ENCODE measurements at places on chromosomes 4 and X.

DNA sequence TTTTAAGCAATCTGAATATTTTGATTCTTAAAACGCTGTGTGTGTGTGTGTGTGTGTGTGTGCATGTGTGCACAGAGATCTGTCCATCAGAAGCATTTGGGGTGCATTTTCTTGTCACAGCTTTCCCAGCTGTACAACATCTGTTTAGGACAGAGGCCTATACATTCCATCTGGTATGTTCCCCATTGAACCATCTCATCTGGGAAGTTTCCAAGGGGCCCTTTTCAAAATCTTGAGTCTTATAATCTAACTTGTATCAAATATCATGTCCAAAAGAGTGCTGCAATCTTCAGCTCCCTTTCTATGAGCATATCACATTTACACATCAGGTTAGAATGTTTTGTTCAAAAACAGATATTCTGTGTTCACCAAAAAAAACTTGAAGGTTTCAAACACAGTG lies 16.5 kb upstream of the MID1 start:
- DNase-seq = no peak

DNA sequence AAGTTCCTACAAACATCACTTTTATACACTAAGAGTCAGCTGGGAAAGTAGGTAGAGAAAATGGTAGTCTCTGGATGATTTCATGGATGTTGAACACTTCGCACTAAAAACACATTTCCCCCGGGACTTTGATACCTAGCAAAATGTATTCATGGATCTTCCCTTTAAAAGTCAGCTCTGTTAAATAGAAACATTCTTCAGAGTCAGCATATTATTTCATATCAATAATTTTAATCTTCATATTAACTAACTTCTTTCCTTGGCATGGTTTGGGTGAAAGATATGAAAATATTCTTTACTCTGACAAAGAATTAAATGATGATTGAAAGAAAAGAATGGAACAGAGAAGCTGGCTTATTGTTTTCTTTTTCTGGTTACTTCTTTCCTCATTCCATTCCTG lies 185.5 kb downstream of the NDST4 start:
- no peak for DNase-seq

- DNase-seq = no peak
Measured at GRCh38 chrX:69155786-69156520, 9.3 kb downstream of the PJA1 start.

- DNase-seq = no peak
Measured at GRCh38 chr4:119774840-119775239, 146.2 kb upstream of the PDE5A start.

- DNase-seq = no peak
Measured at GRCh38 chrX:150163221-150163930, 199.7 kb upstream of the MAMLD1 start.

- peak; percentile 61 for DNase-seq
Measured at GRCh38 chr4:1300466-1301455, 11.1 kb downstream of the MAEA start.

DNA sequence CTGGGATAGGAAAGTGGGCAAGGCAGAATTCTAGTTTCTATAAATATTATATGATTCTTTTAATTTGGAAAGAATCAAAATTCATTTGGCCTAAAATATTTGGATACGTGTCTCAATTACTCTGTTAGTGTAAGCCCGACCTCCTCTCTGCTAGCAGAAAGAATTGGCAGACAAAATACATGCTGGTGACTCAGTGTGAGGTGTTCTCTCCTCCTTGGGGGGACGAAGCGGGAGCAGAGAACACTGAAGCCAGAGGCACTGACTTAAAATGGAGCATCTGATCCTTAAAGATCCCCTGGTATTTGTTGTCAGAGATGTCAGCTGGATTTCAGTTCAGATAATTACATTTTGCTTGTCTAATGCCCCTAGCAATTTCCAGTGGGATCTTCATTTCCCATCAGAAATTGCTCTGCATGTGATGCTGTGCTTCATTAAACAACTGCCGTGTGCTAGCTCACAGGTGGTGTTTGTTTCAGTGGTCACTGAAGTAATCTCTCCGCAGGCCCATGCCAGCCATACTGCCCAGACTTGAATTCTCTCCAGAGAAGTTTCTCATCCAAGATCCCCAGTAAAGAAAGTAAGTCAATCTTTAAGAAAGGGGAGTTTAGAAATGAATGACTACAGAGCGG lies 188.7 kb upstream of the TLL1 start:
- peak; percentile 21 for DNase-seq

GRCh38 chr4:85391589-85392410 lies 83.2 kb upstream of the ARHGAP24 start:
- no peak for DNase-seq

DNA sequence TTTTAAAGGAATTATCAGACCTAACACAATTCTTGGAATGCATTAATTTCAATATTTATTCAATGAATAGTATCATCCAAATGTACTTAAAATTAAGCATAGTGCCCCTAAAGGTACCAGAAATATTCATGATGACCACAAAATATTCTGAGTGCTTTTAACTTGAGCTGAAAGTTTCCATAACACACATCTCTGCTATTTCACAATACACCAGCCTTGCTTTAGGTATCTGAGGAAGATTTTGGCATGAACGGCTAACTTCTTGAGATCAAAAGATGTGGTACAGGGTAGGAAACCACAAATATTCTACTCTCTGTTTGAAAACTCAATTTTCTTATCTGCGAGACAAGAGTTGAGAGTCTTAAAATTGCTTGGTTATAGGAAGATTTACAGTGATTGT lies 538.3 kb upstream of the PCDH7 start:
- DNase-seq = no peak

DNA sequence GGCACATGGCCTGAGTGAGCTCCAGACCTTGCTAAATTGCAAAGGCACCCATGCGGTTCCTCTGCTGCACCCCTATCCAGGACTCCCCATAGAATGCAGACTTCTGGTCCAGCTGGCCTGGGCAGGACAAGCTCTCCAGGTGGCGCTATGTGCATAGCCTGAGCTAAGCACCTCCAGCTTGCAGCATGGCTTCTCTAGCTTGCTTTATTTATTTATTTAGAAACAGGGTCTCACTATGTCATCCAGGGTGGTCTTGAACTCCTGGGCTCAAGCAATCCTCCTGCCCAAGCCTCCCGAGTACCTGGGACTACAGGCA lies 5.5 kb upstream of the WFS1 start:
- DNase-seq = peak; percentile 6

- DNase-seq = peak; percentile 95
Measured at GRCh38 chr4:104728380-104729122, 233.9 kb upstream of the CXXC4 start.

DNA sequence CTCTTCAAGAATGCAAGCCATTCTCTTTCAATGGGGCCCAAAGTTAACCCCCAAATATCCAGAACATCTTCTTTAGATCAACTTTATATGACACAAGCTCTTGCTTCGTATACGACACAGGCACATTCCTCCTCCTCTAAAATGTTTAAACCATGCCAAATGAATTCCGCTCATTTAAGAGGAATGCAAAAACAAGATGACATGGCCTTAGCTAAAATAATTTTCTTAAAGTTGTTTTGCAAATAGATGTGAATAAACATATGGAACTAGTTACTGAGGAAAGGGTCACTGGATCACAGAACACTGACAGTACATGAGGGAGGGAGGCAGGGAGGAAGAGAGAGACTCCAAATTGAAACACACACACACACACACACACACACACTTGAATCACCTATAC lies 97.4 kb downstream of the RASL11B start:
- no peak for DNase-seq
